ENCODE measurements at places on chromosomes 2 and 18.

DNA sequence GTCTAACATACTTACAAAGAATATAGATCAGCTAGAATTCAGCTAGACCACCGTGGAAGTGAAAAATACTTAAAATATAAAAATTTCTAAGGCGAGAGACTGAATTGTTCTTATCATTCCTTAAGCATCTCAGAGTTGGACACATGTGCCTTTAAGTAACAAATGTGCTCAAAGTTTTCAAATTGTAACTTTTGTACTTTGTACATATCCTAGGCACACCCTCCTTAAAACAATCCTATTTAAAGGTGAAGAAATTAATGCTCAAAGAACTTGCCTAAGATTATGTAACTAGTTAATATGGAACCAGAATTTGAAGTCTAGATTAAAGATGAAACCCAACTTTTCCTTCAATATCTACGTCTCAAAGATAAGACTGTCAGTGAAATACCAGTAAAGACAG is 74.1 kb downstream of the EML4 start:
- DNase-seq: no peak

GRCh38 chr2:113850687-113851086 is 39.2 kb upstream of the ACTR3 start:
- no peak for DNase-seq

GRCh38 chr2:9959262-9959661 is 7.8 kb downstream of the GRHL1 start:
- DNase-seq: no peak

DNA sequence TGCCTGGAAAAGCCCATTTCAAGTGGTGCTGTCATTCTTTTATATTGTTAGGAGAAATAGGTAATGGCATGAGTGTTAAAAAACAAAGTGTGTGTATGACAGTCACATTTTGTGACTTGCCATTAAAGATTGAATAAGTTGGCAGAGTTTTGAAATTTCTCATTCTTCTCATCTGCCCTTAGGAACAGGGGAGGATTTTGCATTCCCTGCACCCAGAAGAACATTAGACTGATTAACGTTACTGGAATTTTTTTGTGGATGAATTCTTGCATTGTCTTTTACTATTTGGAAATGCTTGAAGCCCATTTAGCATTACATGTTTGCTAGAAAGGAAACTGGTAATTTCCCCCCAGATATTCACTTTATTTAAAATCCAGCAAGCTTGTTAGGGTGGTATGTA is 162.2 kb downstream of the BABAM2 start:
- DNase-seq: no peak

DNA sequence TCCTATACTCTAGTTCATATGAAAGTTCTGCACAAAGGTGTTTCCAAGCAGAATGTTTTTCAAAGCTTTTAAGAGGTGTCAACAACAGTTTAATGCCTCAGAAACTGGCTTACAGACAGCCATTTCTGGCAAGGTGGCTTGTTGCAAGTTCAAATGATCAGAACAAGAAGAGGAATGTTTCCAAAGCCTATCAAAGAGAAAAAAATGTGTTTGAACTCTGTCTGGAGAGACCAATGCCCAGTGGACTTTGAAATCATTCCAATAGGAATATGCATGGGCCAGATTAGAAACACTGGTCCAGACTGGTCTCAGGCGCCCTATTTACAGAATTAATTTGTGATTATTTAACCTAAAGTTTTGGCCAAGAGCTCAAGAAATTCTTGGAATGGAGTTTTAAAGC is 106.2 kb downstream of the CPS1 start:
- DNase-seq: no peak

GRCh38 chr2:201790291-201790690 is 9.6 kb upstream of the ALS2 start:
- DNase-seq: no peak

- DNase-seq: no peak
These were observed 24.0 kb downstream of the KCNIP3 start for GRCh38 chr2:95320986-95321767.

DNA sequence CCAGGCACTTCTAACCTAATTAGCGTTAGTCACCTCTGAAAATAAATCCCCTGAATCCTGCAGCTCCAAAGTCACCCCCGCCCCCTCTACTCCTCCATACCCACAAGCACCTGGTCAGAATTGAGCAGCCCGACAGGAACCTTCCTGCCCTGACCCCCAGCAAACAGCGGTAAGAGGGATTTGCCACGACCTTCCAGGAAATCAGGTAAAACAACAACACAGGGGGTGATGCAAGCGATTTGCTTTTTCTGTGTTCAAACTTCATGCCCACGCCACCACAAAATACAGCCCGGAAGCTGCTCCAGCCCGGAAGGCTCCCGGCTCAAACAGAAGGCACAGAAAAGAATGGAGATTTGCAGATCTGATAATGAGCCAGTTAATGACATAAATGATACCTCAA is 367.1 kb downstream of the GPD2 start:
- no peak for DNase-seq

DNA sequence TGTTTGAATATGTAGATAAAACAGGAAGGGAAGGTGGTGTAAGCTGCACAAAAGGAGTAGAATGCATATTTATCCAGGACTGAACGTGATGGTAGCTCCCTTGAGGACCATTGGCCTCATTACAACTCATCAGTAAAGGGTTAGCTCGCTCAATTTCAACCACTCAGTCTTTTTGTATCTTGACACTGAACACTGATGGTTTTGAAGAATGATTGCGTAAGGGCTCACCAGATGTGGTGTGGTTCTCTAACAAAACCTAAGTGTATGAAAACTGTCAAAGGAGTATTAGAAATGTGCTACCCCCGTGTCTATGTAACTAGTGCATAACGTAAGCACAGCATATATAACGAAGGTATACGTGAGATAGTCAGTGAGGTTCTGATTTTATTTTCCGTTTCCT is 272.4 kb upstream of the THSD7B start:
- no peak for DNase-seq

GRCh38 chr2:67649331-67650261 is 252.5 kb downstream of the ETAA1 start:
- no peak for DNase-seq

GRCh38 chr2:192469612-192470011 is 274.9 kb upstream of the TMEFF2 start:
- DNase-seq: no peak

GRCh38 chr18:66990909-66991308 is 387.0 kb upstream of the CDH19 start:
- DNase-seq: no peak

- DNase-seq: no peak
These were observed 52.4 kb downstream of the OSBPL6 start for GRCh38 chr2:178246696-178247095.
